ENCODE measurements at places on chromosomes 4 and X. TPM values are rescaled to one million over a fixed set of nuclear protein-coding genes. Genes with fewer than 3 reads are reported as not detected.
A peak's percentile ranks its signal among the peaks of the same experiment; 100 is the strongest.

Gene NXF3
- not detected for total RNA-seq

Gene EDNRA
- total RNA-seq: not detected

Gene ACTRT1
- not detected for total RNA-seq

Gene TLR6
- total RNA-seq: 2.9 TPM

Gene MAGEC1
- total RNA-seq: not detected

Gene DRD5
- total RNA-seq: not detected

Gene SGMS2
- total RNA-seq: 0.46 TPM

Gene CT47B1
- not detected for total RNA-seq

DNA sequence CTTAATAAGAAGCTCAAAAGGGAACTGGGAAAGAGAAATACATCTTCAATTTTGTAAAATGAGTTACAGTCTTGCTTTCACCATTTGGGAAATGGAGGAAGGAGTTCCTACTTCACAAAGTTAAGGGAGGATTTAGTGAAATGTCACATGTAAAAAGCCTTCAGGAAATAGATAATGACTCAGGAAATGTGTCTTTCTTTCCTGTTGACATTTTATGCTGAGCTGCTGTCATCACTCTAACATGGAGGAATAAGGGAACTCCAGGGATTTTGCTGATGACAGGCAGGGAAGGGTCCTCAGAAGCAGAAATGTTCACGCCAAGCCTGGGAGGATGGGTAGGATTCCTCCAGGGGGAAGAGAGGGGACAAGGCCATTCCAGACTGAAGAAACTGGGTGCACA, 251.1 kb downstream of the USP46 start:
- no peak overlapping the region for H3K4me3 ChIP-seq
- H3K36me3 ChIP-seq: no peaks in the 10 kb centered on the region
- peaks cover 10% of the 10 kb centered on the region for H3K27me3 ChIP-seq
- no peaks in the 10 kb centered on the region for H3K4me1 ChIP-seq
- no peak overlapping the region for H3K27ac ChIP-seq
- no peak for DNase-seq

GRCh38 chr4:139808808-139809756, 143.5 kb downstream of the MGST2 start:
- DNase-seq: no peak
- H3K4me1 ChIP-seq: peaks cover 4% of the 10 kb centered on the region
- H3K27ac ChIP-seq: no peak overlapping the region
- H3K4me3 ChIP-seq: no peak overlapping the region
- H3K36me3 ChIP-seq: no peaks in the 10 kb centered on the region

GRCh38 chr4:81609844-81610243, 138.1 kb upstream of the RASGEF1B start:
- no peaks in the 10 kb centered on the region for H3K27me3 ChIP-seq
- H3K36me3 ChIP-seq: no peaks in the 10 kb centered on the region
- no peak overlapping the region for H3K4me3 ChIP-seq
- no peak overlapping the region for H3K27ac ChIP-seq

GRCh38 chrX:40008791-40009461, 88.8 kb downstream of the BCOR start:
- peaks cover 26% of the 10 kb centered on the region for H3K4me1 ChIP-seq
- DNase-seq: peak; percentile 37
- H3K27ac ChIP-seq: peak overlapping the region; percentile 66
- H3K4me3 ChIP-seq: peak overlapping the region; percentile 59
- H3K36me3 ChIP-seq: no peaks in the 10 kb centered on the region

- no peaks in the 10 kb centered on the region for H3K4me1 ChIP-seq
- H3K36me3 ChIP-seq: peaks cover 2% of the 10 kb centered on the region
- H3K27me3 ChIP-seq: peaks cover 8% of the 10 kb centered on the region
- no peak overlapping the region for H3K4me3 ChIP-seq
- no peak for DNase-seq
These were observed 44.1 kb upstream of the SH3RF1 start for GRCh38 chr4:169314906-169315305.

- no peak for DNase-seq
- H3K27me3 ChIP-seq: peaks cover 10% of the 10 kb centered on the region
- H3K36me3 ChIP-seq: no peaks in the 10 kb centered on the region
- no peak overlapping the region for H3K4me3 ChIP-seq
These were observed 68.6 kb upstream of the QRFPR start for GRCh38 chr4:121449416-121449815.

DNA sequence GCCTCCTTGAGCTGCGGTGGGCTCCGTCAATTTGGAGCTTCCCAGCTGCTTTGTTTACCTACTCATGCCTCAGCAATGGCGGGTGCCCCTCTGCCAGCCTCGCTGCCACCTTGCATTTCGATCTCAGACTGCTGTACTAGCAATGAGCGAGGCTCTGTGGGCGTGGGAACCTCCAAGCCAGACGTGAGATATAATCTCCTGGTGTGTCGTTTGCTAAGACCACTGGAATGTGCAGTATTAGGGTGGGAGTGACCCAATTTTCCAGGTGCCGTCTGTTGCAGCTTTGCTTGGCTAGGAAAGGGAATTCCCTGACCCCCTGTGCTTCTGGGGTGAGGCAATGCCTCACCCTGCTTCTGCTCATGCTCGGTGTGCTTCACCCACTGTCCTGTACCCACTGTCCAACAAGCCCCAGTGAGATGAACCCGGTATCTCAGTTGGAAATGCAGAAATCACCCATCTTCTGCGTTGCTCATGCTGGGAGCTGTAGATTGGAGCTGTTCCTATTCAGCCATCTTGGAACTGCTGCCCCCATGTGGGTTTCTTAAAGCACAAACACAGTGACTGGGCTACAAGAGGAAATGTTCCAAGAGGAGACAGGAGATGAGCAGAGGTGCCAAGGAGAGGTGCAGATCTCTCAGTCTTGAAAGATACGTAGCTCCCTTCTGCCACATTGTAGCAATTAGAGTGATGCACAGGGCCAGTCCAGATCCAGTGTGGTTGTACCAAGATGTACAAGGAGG, 193.0 kb upstream of the IGFBP7 start:
- H3K27me3 ChIP-seq: peaks cover 7% of the 10 kb centered on the region
- H3K4me3 ChIP-seq: no peak overlapping the region
- no peak for DNase-seq
- H3K36me3 ChIP-seq: no peaks in the 10 kb centered on the region

DNA sequence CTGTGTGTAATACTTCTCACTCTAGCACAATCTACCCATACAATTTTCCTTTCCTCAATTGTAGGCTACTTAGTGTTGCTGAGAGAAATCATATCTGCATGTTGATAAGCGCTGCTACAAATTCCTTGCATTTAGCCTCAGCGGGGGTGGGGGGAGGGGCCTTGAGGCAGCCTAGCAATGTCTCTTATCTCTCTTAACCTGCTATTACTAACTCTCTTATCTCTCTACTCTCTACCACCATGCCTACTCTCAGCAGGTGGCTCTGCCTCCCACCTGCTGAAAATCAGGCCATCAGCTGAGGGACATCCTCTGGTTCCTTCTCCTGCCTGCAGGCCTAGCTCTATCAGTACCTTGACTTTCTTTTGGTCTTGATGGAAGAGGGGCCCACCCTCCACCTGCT, 98.9 kb downstream of the GPR82 start:
- no peaks in the 10 kb centered on the region for H3K27me3 ChIP-seq
- peaks cover 4% of the 10 kb centered on the region for H3K4me1 ChIP-seq
- H3K36me3 ChIP-seq: peaks cover 32% of the 10 kb centered on the region
- DNase-seq: no peak
- no peak overlapping the region for H3K4me3 ChIP-seq

- H3K4me3 ChIP-seq: no peak overlapping the region
- H3K36me3 ChIP-seq: no peaks in the 10 kb centered on the region
- DNase-seq: no peak
- peaks cover 3% of the 10 kb centered on the region for H3K4me1 ChIP-seq
These were observed 14.3 kb downstream of the H2BW1 start for GRCh38 chrX:103999234-103999633.

DNA sequence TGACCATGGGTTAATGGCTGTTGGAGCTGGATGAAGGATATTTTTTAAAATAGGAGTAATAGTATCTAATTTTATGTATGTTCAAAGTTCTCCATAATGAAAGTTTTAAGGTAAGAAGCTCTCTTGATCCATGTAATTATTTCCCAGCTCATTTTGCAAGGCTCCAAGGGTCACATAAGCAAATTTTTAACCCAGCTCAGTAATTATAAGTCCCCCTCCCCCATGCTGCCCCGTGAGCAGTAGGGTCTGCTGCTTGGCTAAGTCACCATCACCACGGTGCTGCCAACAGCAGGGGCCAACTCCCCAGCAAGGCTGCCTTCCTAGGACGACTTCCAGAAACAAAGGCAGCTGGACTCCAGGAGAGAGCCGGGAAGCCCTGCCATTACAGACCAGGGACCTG, 340.0 kb downstream of the FBXW7 start:
- no peaks in the 10 kb centered on the region for H3K27me3 ChIP-seq
- H3K4me1 ChIP-seq: no peaks in the 10 kb centered on the region
- DNase-seq: no peak

GRCh38 chr4:168710353-168710946, 213.6 kb downstream of the PALLD start:
- peaks cover 10% of the 10 kb centered on the region for H3K4me1 ChIP-seq
- no peak overlapping the region for H3K4me3 ChIP-seq
- H3K27ac ChIP-seq: no peak overlapping the region

GRCh38 chr4:121138039-121138825, 25.9 kb downstream of the TNIP3 start:
- peaks cover 28% of the 10 kb centered on the region for H3K36me3 ChIP-seq
- H3K27ac ChIP-seq: peak overlapping the region; percentile 86
- no peaks in the 10 kb centered on the region for H3K27me3 ChIP-seq
- DNase-seq: peak; percentile 63
- H3K4me3 ChIP-seq: peak overlapping the region; percentile 49
- peaks cover 68% of the 10 kb centered on the region for H3K4me1 ChIP-seq

GRCh38 chr4:153651116-153651515, 33.0 kb upstream of the TLR2 start:
- DNase-seq: no peak
- H3K27me3 ChIP-seq: no peaks in the 10 kb centered on the region
- H3K4me1 ChIP-seq: peaks cover 25% of the 10 kb centered on the region
- peak overlapping the region; percentile 11 for H3K4me3 ChIP-seq

- no peaks in the 10 kb centered on the region for H3K27me3 ChIP-seq
- H3K4me1 ChIP-seq: peaks cover 6% of the 10 kb centered on the region
- no peak for DNase-seq
These were observed 46.6 kb downstream of the RASGEF1B start for GRCh38 chr4:81424816-81425755.

GRCh38 chrX:39577206-39577984, 520.4 kb downstream of the BCOR start:
- peaks cover 7% of the 10 kb centered on the region for H3K4me1 ChIP-seq
- H3K27ac ChIP-seq: no peak overlapping the region
- DNase-seq: no peak

- no peaks in the 10 kb centered on the region for H3K36me3 ChIP-seq
- DNase-seq: no peak
- H3K4me1 ChIP-seq: no peaks in the 10 kb centered on the region
- H3K27me3 ChIP-seq: peaks cover 59% of the 10 kb centered on the region
- H3K4me3 ChIP-seq: no peak within 1 kb of the TSS
These were observed at the start of gene IRS4 for GRCh38 chrX:108736509-108737479. TSS of gene IRS4 (minus strand) at chrX:108736563.

- H3K27ac ChIP-seq: no peak overlapping the region
- no peaks in the 10 kb centered on the region for H3K27me3 ChIP-seq
- DNase-seq: no peak
- H3K4me1 ChIP-seq: no peaks in the 10 kb centered on the region
- no peaks in the 10 kb centered on the region for H3K36me3 ChIP-seq
- H3K4me3 ChIP-seq: no peak overlapping the region
These were observed 25.6 kb downstream of the IQSEC2 start for GRCh38 chrX:53255738-53256191.

DNA sequence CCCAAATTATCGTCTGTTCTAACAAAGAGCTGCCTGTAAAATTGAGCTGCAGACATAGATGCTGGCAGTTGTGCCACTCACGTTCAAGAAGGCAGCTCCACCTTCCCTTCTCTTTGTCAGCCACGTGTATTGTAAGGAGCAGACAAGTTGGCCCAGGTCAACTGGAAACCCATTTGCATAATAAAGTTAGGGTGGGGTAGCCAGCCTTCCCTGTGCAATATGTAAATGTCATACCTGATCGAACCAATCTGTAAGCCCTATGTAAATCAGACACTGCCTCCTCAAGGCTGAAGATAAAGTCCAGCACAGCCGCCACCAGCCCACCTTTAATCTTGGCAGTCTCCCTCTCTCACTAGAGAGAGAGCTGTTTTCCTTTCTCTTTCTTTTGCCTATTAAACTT, 117.2 kb downstream of the TMEM144 start:
- H3K36me3 ChIP-seq: no peaks in the 10 kb centered on the region
- H3K27me3 ChIP-seq: no peaks in the 10 kb centered on the region
- H3K4me3 ChIP-seq: no peak overlapping the region
- H3K4me1 ChIP-seq: no peaks in the 10 kb centered on the region

GRCh38 chr4:120877021-120877420, 45.5 kb downstream of the PRDM5 start:
- no peak overlapping the region for H3K4me3 ChIP-seq
- H3K4me1 ChIP-seq: peaks cover 1% of the 10 kb centered on the region
- peaks cover 3% of the 10 kb centered on the region for H3K36me3 ChIP-seq
- no peak overlapping the region for H3K27ac ChIP-seq
- DNase-seq: no peak

GRCh38 chr4:3017504-3017903, 54.1 kb downstream of the GRK4 start:
- H3K36me3 ChIP-seq: no peaks in the 10 kb centered on the region
- DNase-seq: no peak
- no peaks in the 10 kb centered on the region for H3K27me3 ChIP-seq
- H3K27ac ChIP-seq: no peak overlapping the region
- no peak overlapping the region for H3K4me3 ChIP-seq

DNA sequence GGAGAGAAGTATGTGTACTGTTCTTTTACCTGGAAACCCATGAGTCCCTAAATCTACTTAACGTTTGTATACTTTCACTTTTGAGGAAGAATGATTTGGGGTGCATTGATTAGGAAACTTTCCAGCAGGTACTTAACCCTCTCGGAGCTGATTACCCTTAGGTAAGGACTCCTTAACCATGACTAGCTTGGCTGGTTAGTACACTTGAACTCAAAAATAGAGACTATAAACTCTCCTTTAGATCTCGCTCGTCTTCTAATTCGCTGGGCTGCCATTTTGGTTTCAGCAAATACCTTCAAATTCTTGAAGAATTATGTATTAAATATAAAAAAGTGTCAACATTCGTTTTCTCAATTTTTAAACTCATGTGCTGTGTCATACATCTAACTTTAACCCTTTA, 2.0 kb downstream of the USP9X start:
- H3K27me3 ChIP-seq: no peaks in the 10 kb centered on the region
- DNase-seq: no peak
- H3K4me3 ChIP-seq: peak overlapping the region; percentile 87
- peaks cover 32% of the 10 kb centered on the region for H3K4me1 ChIP-seq
- H3K36me3 ChIP-seq: peaks cover 22% of the 10 kb centered on the region

DNA sequence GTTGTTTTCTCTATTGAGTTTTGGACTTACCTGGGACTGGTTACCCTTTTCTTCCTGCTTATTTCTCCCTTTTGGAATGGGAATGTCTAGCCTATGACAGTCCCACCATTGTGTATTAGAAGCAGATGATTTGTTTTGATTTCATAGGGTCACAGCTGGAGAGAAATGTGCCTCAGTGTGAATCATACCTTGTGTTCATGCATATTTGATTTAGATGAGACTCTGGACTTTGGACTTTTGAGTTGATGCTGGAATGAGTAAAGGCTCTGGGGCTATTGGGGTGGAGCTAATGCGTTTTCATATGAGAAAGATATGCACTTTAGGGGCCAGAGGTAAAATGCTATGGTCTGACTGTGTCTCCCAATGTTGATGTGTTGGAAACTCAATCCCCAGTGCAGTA, 30.5 kb upstream of the TEX13C start:
- no peak overlapping the region for H3K4me3 ChIP-seq
- no peak for DNase-seq
- no peaks in the 10 kb centered on the region for H3K36me3 ChIP-seq
